CD4-positive, alpha-beta T cell treated with Interleukin-10 for 1 hour (primary cell): ENCODE measurements at places on chromosomes 3 and 15.

DNA sequence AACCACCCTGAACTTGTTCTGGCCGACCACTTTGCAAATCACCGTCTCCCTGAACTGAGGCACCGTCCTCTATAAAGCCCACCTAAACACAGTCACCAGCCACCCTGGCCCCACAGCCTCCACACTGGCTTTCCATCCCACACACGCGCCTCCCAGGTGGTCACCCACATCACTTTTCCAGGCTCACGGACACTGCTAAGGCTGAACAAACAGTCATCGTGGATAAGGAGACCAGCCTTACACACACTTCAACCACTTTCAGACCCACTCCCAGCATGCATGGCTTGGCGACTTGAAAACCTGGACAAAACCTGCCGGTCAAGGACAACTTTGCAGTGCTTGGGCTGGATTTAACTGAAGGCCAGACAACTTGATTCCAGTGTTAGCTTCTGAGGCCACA is 8.4 kb downstream of the CHSY1 start:
- DNase-seq, result no peak

DNA sequence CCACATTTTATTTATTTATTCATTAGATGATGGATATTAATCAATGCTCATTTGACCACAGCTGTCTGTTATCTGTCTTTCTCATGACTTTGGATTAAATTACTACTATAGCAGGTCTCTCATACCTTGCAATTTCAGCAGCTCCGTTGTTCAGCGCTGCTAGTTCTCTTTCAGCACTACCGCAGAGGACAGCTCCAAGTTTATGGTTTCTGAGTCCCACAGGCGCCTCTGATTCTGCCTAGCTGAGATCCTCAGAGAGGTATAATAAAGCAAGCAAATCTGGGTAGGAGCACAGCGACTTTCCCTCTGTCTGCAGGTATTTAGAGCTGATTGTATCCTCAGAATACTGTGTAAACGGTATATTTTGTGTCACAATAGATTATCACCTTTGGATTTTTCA is 204.9 kb downstream of the CNTN4 start:
- DNase-seq, result no peak

DNA sequence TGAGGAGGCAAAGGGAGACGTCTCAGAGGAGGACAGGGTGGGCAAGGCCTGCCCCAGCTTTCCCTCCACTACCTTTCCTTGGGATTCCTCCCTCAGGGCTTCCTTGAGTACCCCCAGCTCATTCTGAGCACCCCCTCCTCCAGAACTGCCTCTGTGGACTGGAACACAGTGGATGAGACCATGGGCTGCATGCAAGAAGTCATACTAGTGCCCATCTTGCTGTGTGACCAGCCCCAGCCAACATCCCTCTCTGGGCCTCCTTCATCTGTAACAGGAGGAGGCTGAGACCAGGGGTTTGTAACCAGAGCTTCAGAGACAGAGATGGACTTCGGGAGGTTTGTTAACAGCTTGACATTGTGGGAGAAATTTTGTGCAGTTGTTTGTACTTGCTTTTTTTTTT is 25.6 kb downstream of the FEM1B start:
- DNase-seq, result no peak

DNA sequence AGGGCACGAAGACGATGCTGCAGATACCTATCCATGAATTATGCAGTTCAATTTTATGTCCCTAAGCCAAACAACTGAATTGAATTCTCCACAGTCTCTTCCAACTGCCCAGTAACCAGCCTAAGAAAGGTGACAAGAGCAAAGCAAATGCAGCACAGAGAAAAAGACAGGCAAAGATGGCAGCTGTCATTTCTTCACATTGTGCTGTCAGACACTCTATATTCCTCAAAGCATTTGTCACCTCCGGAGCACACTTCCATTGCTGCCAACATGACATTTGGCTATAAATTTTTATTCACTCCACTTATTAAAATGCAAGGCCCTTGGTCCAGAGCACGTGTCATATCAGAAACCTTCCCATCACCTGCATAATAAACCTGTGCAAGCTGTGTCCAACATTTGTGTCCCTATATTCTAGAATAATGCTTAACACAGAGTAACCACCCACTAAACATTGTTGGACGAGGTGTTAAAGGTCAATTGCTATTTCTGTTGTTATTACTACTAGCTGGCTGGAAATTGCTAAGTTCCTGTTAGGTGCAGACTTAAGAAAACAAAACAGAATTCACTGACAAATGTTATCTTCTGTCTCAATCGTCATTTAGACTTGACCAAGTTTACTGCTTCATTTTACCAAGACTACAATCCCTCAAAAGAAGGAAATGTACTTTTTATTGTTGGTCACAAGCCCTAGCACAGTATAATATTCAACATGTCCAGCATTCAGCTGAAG is 89.7 kb downstream of the MAGI1 start:
- no peak for DNase-seq

GRCh38 chr15:72020799-72021198 is 97.2 kb downstream of the MYO9A start:
- no peak for DNase-seq

DNA sequence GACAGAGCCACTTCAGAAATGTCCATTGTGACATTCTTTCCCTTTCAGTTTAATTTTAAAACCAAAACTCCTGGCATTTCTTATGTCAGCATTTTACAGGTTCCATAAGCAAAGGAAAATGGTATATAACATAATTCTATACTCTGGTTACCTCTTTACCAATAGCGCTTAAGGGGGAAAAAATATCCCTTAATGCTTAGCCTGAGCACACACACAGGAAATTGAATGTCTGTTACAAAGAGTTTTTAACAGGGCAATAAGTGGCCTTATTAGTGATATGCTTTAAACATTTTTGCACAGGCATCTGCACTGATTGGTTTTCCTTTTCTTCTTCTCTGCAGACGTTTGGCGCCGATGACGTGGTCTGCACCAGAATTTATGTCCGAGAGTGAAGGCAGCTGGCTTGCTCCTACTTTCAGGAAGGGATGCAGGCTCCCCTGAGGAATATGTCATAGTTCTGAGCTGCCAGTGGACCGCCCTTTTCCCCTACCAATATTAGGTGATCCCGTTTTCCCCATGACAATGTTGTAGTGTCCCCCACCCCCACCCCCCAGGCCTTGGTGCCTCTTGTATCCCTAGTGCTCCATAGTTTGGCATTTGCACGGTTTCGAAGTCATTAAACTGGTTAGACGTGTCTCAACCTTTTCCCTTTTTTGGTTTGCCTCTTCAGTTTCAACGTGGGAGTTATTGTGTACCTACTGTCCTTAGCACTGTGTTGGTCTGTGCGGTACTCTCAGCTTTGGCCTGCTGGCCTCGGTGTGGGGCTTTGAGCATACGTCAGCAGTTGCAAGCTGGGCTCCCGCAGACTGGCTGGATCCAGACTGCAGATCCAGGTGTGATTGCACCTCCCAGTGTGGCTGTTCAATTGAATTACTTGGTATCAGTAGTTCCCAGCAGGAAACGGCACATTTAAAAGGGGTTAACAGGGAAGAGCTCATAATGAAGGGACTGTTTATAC is 7.7 kb downstream of the CRABP1 start:
- DNase-seq, result no peak

DNA sequence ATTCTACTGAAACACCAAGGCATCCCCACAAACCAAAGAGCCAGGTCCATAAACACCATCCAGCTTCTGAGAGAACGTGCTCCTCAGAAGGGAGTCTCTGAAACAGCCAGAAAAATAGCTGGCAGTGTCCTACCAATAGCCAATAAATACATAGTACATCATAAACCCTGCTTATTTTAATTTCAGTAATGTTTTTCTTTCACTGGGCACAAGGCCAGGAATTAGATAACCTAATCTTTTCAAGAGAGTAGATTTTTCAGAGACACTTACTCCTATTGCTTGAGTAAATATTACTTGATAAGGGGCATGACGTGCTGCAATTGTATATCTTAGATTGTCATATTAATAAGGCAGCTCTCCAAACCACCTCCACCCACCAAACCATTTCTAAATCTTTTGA is 22.7 kb downstream of the GADL1 start:
- DNase-seq, result no peak

DNA sequence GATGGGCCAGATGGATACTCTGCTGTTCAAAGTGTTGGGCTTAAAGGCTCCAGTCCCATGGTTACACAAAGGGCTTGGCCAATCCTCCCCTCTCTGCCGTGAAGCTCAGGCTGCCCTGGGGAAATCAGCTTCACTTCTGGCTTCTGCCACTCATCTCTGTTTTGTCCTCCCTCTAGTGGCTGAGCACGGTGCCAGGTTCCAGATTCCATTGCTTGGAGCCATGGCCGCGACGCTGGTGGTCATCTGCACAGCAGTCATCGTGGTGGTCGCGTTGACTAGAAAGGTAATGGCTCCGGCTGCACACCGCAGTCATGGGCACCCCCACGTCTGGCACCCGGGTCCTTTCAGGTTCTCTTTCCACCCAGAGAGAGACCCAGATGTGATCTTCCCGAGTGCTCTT is 5.6 kb downstream of the TIGIT start:
- DNase-seq, result peak; percentile 66

- DNase-seq, result no peak
Measured at GRCh38 chr3:185746470-185746869, 78.4 kb downstream of the IGF2BP2 start.

DNA sequence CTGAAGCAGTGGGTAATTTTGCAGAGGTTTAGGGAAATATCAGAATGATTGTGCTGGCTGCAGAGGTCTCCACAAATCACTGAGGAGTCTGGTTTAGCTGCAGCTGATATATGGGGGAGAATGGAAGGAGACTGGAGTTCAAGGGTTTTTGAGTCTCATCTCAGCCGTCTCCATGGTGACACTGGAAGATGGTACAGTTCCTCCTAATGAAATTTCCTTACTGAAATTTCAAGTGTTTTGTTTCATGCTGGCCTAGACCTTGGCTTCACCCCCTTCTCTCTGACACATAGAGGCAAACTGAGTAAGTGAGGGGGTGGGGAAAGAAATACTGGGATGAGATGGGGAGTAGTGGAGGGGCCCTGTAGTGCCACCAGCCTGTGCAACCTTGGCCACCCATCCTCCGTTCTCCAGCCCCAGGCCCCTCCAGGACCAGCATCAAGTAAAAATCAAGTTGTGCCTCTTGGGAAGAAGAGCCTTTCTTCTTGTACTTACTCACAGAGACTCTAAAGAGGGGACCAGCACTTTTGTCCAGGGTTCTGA is 17.8 kb upstream of the MORF4L1 start:
- DNase-seq, result no peak

DNA sequence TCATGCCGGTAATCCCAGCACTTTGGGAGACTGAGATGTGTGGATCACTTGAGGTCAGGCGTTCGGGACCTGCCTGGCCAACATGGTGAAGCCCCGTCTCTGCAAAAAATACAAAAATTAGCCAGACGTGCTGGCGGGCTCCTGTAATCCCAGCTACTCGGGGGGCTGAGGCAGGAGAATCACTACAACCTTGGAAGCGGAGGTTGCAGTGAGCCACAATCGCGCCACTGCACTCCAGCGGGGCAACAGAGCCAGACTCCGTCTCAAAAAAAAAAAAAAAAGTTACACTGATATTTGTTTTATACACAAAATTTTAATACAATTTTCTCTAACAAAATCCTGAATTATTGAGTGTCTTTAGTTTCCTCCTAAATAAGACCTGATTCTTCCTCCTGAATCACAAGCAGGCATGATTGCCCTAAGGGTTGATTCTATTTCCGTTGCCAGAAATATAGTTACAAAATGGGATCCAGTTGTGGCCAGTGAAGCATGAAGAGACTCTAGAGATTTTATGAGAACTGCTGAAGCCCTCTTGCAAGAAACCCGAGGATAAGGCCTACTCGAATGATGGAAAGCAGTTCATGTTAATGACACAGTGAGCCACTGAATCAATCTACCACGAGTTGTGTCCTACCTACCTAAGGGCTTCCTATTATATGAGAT is 9.6 kb upstream of the SMARCC1 start:
- DNase-seq, result no peak

- DNase-seq, result no peak
Measured at GRCh38 chr15:55343168-55343567, 24.1 kb downstream of the PIGB start.

DNA sequence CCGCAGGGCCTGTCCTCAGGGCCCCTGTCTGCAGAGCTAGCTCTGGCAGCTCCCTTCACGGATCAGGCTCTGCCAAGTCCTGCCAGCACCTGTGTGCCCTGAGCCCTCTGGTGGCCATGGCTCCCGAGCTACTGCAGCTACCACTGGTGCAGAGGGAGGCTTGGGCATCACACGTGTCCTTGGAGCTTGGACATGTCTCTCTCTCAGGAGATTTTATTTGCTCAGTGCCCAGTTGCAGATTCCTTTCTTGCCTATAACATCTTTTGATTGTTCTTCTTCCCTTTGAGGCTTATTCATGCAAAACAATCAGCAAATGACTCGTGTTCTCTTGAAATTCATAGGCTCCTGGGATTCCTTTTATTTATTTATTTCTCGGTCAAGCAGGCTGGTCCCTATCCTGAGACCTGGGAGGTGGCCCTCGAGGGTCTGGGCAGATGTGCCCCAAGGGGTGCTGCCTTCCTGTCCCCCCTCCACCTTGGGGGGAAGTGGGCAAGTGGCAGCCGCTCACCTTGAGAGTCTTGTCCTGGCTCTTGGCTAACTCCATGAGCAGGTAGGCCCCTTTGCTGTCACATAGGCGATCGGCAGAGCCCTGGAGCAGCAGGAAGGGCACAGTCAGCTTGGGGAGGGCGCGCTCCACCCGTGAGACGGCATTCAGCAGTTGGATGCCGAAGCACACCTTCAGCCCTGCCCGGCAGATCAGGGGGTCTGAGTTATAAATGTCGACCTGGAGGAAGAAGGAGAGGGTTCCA is 21.9 kb downstream of the ABTB1 start:
- DNase-seq, result peak; percentile 58

- DNase-seq, result no peak
Measured at GRCh38 chr3:131370935-131371687, 10.5 kb upstream of the NUDT16 start.

DNA sequence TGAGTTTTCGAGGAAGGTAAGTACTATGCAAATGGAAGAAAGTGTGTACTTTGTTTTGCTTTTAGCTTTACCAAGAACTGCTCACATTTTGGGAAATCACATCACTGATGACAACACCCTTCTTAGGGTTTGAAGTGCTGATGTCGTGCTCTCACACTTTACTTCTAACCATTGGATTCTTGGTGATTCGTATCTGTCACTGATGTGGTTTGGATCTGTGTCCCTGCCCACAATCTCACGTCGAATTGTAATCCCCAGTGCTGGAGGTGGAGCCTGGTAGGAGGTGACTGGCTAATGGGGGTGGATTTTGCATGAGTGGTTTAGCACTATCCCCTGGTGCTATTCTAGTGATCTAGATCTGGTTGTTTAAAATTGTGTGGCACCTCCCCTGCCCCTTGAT is 75.4 kb upstream of the RGMA start:
- peak; percentile 13 for DNase-seq

- peak; percentile 19 for DNase-seq
Measured at GRCh38 chr3:146640955-146641867, 36.1 kb upstream of the PLSCR5 start.

DNA sequence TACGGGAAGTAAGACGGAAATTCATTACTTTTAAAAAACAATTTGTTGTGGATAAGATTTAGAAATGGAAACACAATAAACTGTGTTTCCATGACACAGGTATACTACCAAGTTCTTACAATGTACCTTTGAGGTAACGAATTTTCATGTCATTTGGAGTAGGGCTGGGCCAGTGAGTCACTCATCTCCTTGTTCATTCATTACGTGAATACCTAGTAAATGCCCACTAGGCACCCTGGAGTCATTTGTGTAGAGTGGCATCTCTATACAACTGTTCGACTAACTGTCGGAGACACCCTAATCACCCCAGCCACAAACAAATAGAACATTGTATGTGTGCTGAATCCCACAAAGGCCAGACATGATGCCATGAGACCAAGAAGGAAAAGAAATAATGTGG is 94.8 kb downstream of the IGF1R start:
- DNase-seq, result no peak

- DNase-seq, result no peak
Measured at GRCh38 chr3:32948625-32949445, 2.6 kb upstream of the CCR4 start.

- DNase-seq, result no peak
Measured at GRCh38 chr3:116020989-116021388, 397.7 kb downstream of the GAP43 start.
